Gastrocnemius medialis (tissue), 4 donors: ENCODE measurements at places on chromosomes 5 and 9. TPM values are rescaled to one million over a fixed set of nuclear protein-coding genes. Genes with fewer than 3 reads are reported as not detected.

- no peaks in the 10 kb centered on the region for H3K27me3 ChIP-seq
- H3K27ac ChIP-seq = no peak overlapping the region
- no peak for DNase-seq
- H3K4me1 ChIP-seq = no peaks in the 10 kb centered on the region
These were observed 376.8 kb upstream of the RFX3 start for GRCh38 chr9:3902631-3903030.

The TCF7 gene
- 2.1 TPM for total RNA-seq

GRCh38 chr5:3701694-3702093 is 106.1 kb downstream of the IRX1 start:
- no peak for DNase-seq
- no peaks in the 10 kb centered on the region for H3K4me1 ChIP-seq
- no peak overlapping the region for H3K27ac ChIP-seq
- no peak overlapping the region for H3K4me3 ChIP-seq
- H3K36me3 ChIP-seq = no peaks in the 10 kb centered on the region

DNA sequence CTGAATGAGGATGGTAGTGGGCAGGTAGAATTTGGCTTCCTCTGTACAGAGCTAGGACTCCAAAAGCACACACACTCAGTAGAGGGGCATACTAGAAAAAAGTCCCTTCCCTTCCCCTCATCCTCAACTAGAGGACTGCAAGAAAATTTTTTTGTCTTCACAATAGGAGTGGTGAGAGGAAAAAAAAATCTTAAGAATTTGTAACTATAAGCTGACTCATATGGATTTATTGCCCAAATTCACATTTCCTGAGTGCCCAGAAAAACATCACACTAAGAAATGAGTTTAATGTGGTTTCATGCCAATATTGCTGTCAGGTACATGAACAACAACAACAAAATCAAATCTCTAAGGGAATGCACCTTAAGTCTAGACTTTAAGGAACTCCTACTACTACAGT is 43.7 kb downstream of the RANBP6 start:
- no peak for DNase-seq
- H3K36me3 ChIP-seq = no peaks in the 10 kb centered on the region
- peaks cover 12% of the 10 kb centered on the region for H3K4me1 ChIP-seq
- no peaks in the 10 kb centered on the region for H3K27me3 ChIP-seq
- H3K27ac ChIP-seq = no peak overlapping the region

DNA sequence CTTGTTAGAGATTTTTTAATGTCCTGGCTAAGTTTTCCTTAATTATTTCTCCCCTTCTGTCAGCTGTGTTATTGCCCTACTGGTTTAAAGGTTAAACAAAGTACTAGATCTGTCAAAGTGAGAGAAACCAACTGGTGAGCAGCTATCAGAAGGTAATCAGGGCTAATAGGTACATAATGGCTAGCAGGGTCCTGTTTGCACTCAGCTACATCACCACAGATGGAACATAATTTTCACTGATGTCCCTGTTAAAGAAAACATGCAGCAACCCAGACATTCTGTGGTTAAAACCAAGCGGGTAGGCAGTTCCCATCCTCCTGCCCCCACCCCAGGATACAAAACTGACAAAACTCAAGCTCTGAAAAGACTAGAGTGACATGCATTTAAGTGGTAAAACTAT is 473.9 kb downstream of the NR2F1-AS1 start:
- no peaks in the 10 kb centered on the region for H3K27me3 ChIP-seq
- H3K27ac ChIP-seq = no peak overlapping the region
- DNase-seq = no peak
- no peaks in the 10 kb centered on the region for H3K36me3 ChIP-seq
- H3K4me3 ChIP-seq = no peak overlapping the region

GRCh38 chr9:116515541-116515940 is 171.6 kb upstream of the TRIM32 start:
- H3K4me3 ChIP-seq = no peak overlapping the region
- DNase-seq = no peak
- no peaks in the 10 kb centered on the region for H3K36me3 ChIP-seq
- no peaks in the 10 kb centered on the region for H3K27me3 ChIP-seq
- H3K27ac ChIP-seq = no peak overlapping the region
- H3K4me1 ChIP-seq = no peaks in the 10 kb centered on the region

The IFNB1 gene
- total RNA-seq = not detected
